ENCODE measurements at places on chromosomes 1 and 21.
A peak's percentile ranks its signal among the peaks of the same experiment; 100 is the strongest.

- no peak for DNase-seq
Measured at GRCh38 chr1:151893176-151893924, 16.0 kb downstream of the THEM4 start.

GRCh38 chr21:36640721-36641244, 58.1 kb upstream of the SIM2 start:
- DNase-seq = no peak

DNA sequence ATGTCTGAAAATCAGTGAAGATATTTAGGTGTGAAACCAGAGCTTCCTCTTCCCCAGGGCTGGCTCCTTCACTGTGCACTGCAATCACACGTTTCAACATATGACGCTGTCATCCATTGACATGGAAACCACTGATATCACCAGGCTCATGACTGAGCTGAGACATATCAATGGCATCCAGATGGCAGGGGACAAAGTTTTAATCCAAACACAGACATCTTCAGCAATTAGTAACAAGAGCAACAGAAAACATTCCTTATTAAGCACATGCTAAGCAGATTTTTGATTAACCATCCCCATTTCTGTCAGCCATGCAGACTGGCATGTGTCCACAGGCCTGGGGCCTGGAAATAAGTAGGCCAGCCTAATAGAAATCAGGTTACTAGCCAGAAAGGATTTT, 108.0 kb upstream of the ADAR start:
- no peak for DNase-seq

DNA sequence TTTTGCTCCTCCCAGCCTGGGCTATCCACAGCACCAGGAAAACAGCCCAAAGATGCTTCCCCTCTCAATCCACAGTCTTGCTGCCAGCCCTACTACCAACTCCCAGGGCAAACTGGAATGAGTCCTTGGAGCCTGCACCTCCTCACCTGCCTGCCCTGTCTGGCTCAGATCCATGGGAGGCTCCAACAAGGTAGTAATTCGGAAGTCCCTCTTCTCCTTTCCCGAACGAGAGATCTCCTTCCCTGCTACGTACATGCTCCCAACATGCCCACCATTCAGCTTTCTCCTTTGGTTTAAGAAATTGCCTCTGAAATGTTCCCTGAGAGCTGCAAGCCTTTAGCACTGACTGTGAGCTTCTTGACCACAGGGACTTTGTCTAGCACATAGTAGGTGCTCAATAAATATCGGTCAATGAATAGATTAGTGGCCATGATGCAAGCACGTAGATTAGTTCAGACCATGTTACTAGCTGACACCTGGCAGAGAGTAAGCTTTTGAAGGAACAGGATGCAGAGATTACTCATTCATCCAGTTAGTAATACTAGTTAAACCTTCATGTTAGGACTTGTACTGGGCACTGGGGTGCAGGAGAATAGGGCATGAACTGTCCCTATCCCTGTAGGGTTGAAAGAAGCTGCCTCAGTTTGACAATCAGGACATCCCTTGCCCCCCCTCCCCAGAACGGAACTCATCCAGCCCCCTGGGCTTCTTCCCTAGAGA, 80.1 kb downstream of the DISP3 start:
- no peak for DNase-seq

DNA sequence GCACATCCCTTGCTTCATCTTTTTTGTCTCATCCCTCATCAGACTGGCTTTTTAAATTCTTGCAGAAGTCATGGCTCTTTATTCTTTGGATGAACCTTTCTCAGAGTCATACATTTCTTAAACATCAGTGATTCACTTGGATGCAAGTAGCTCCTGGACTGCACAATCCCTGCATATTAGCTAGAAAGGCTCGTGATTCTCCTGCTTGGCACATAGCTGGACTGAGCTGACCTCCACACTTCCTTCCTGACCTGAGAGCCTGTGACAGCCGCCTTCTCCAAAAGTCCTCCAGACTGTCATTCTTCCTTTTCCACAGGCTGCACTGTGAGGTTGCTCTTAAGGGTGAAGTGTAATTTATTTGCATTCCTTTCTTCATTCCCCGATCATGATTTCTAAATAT, 109.4 kb downstream of the RGL1 start:
- DNase-seq = peak; percentile 20

GRCh38 chr1:48181669-48182367, 40.7 kb upstream of the SLC5A9 start:
- DNase-seq = no peak

DNA sequence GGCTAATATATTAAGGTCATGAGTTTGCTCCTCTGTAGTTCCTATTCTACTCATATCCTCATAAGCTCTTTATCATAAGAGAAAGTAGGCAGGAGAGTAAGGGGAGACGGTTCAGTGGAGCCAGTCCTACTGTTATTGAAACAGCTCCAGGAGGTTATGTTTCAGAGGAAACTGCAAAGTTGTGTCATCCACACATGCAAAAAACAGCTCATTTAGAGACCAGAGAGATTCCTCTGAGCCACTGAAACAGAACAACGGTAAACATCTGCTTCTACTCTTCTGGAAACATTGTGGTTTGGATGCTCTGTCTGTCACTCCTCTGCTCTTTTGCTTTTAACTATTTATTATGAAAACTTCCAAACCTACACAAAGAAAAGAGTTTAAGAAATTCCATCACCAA, 66.3 kb upstream of the PPP2R5A start:
- peak; percentile 58 for DNase-seq

DNA sequence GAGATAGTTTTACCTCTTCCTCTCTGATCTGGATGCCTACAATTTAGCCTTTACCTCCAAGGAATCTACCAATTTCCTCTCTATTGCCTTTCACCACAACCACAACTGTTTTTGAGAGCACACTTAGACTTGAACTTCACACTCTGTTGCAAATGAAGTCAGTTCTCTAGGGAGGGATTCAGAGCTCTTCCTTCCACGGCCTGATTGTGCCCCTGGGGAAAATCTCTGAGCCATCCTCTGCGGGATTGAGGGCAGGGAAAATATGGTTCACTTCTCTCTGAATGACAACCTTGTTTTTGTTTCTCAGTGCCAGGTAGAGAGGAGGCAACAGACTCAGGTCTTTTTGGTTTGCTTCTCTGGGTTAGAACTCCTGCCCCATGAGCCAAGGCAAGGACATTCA, 35.4 kb upstream of the BCL10 start:
- DNase-seq = no peak

Measured in AG08396 (cell line).